ENCODE measurements at places on chromosomes 2 and 18. TPM values are rescaled to one million over a fixed set of nuclear protein-coding genes. Genes with fewer than 3 reads are reported as not detected.

The GMCL1 gene
- 13.6 TPM for total RNA-seq

The CFAP221 gene
- not detected for total RNA-seq

The CCDC178 gene
- 2.2 TPM for total RNA-seq

The CREG2 gene
- 1.4 TPM for total RNA-seq

The GPR45 gene
- not detected for total RNA-seq

The OSGEPL1 gene
- total RNA-seq, result 5.9 TPM

The SGPP2 gene
- total RNA-seq, result 0.05 TPM

The RAMP1 gene
- not detected for total RNA-seq

The SDC1 gene
- total RNA-seq, result 1.4 TPM

The SNORC gene
- 0.84 TPM for total RNA-seq

The TLK1 gene
- total RNA-seq, result 45.1 TPM

The KLHL14 gene
- total RNA-seq, result 0.85 TPM

The CD302 gene
- total RNA-seq, result 13.4 TPM

The LHCGR gene
- not detected for total RNA-seq

The MERTK gene
- total RNA-seq, result 25.0 TPM

The ANKRD30B gene
- total RNA-seq, result under 0.01 TPM

The LYPD1 gene
- total RNA-seq, result 0.51 TPM

The SPDYA gene
- total RNA-seq, result 0.56 TPM

The DNAJC5G gene
- 2.7 TPM for total RNA-seq

The RTP5 gene
- total RNA-seq, result not detected

The TXNDC2 gene
- not detected for total RNA-seq
